ENCODE measurements at places on chromosomes 2 and 18.

- DNase-seq, result no peak
These were observed 386.7 kb upstream of the ATP5MC3 start for GRCh38 chr2:175568109-175568730.

DNA sequence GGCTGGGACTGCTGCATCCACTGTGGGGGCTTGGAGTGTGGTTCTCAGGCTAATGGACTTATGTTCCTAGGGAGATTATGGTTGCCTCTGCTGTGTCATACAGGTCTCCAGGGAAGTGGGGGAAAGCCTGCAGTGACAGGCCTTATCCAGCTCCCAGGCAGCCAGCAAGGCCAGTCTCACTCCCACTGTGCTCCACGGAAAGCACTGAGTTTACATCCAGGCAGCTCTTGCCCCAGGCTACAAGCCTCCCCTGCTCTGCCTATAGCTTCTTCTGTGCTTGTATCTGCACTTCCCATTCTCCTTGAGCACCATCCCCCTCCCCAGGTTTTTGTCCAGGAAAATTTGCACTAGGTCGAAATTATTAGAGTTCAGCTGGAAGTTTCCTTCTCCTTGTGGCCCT is 231.9 kb downstream of the ZRANB3 start:
- DNase-seq, result no peak

- DNase-seq, result no peak
These were observed at the start of gene PRKCE for GRCh38 chr2:45651415-45652089. Gene PRKCE (plus strand): TSS chr2:45651675.

DNA sequence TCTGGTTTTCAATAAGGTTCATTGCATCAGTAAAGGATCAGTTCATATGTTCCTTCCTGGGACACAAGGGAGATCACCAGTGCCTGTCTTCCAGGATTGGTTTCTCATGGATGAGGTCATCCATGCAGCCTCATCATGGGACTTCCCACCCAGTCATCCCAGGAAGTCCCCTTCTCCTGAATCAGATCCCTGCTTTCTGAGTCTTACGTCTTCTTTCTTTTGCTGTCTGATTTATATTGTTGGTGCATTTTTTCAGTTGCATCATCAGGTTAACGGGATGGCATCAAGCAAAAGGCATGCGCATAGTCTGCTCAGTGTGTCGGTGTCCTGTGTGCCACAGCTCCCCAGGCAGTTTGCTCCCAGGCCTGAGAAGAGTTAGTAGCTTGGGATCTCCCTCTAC is 105.9 kb downstream of the SOX11 start:
- DNase-seq, result no peak

DNA sequence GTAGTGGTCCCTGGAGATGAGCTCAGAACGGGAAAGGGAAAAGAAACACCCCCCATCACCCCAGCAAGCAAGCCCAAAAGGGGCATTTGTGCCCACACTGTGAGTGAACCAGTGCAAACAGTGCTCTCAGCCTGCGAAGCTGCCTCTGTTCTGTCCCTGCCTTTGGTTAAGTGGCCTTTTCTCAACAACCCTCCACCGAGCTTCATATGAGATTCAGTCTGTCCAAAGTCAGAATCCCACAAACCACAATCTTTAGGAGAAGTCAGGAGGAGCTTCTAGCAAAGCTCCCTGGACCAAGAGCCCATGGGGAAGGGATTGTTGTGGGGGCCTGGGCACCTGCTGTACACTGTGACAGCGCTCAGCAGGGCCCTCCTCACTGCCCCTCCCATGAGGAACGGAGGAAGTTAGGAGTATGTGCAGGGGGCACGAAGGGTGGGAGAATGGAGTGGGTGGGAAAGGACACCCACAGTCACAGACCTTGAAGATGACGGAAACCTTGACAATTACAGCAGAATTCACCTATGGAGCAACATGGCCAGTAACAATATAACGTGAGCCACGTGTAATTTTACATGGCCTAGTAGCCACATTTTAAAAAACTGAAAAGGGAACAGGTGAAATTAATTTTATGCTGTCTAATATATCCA is 119.5 kb downstream of the SMAD7 start:
- DNase-seq, result no peak

DNA sequence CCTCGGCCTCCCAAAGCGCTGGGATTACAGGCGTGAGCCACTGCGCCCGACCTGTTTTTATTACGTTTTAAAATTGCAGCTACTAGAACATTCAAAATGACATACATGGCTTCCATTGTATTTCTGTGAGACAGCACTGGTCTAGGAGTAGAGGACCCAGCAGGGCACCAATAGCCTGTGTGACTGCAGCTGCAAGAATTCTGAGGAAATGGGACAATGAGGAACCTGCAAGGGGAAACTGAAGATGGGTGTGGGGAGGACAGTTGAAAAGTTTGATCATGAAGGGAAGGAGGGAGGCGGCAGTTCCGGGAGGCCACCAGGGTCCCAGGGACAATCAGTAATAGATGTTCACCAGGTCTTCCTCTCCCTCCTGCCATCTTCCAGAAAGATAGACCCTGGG is 13.9 kb upstream of the DNPEP start:
- no peak for DNase-seq

All from nephron progenitor cell (in vitro differentiated cells).